ENCODE measurements at places on chromosomes 1 and 21.

- no peak for DNase-seq
These were observed 249.4 kb upstream of the USP24 start for GRCh38 chr1:55464550-55464949.

DNA sequence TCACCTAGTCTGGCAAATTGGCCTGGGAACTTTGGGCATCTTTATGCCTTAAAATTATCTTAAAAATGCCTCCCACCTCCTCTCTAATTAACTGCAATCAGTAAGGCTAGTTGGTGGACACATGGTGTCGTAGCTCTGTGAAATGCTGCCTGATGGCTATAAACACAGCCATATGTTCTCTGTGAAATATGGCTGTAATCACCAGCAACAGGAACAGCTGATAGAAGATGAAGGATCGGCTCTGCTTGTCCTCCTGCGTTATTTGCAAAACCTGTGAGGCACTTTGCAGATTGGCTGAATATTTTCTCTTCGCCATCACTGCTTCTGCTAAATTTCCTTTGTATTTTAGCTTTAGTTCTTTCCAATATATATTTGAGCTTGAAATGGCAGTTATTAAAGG, 419.6 kb downstream of the RWDD3 start:
- no peak for DNase-seq

GRCh38 chr1:239601108-239601507, 214.7 kb downstream of the CHRM3 start:
- DNase-seq, result no peak

GRCh38 chr1:68270951-68271350, 38.6 kb upstream of the WLS start:
- no peak for DNase-seq

DNA sequence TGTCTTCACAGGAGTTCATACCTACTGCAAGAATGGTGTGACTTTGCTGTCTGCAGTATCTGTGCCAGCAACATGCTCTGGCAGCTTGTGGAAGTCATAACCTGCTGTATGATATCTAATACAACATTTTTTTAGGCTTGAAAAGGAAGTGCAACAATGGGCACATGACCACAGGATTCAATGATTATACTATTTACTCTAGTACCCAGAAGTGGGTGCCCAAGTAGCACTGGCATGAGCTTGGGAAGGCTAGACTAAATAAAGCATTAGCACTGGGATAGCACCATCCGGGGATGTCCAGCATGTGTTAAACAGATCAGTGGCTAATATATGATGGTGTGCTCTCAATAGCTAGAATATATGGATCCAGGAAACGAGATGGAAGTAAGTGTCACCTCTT, 98.6 kb upstream of the PDE4B start:
- no peak for DNase-seq

DNA sequence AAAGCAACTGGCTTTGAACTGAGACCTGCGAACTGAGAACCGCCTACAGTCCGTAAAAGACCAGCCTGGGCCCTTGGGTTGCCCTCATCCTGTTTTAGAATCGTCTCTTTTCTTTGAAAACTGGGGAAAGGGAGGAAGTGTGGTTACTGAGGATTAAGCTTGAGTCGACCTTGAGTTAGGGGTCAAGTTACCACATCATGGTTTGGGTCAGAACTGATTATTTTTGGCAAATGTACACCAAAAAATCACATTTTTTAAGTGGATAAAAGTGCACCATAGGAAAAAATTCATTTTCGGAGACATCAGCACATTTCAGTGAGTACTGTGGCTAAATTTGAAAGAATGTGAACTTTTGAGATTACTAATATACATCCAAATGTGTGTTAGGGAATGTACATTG, 76.9 kb upstream of the KAZN start:
- DNase-seq, result no peak

DNA sequence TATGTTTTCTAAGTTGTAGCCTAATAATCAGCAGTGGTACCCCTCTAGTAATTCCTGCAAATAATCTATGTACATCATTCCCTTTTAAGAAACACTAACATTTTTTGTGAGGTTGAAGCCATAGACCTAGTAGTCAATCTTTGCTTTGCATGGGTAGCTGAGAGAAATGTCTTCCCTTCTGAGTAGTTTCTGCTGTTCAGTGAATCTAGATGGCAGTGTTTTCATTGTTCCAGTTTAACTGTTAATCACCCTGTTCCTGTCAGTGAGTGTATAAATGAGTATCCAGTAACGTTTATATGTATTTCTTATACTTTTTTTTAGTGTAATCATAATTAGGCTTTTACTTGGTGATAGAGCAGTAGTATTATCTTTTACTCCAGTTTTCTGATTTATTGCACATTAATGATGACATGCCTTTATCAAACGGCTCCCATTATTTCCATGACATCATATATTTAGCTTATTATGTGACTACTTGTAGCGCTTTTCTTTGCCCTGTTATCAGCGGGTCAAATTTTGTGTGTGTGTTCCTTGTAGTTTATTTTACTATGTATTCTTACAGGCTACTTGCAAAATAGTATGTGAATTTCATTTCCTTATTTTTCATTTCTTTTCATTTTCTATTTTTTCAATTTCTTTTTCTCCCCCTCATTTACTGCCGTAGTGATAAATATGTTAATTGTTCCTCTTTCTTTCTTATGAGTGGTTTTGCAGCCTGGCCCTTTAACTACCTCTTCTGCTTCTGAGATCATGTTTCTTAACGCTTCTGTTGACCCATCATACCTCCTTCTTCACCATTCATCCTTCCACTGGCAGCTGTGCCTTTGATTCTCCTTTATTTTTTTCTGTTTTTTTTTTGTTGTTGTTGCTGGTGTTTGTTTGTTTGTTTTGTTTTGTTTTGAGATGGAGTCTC, 18.8 kb downstream of the CEP350 start:
- DNase-seq, result no peak

- no peak for DNase-seq
These were observed 14.2 kb downstream of the RIMS3 start for GRCh38 chr1:40651138-40651857.
